ENCODE measurements at places on chromosomes 16 and 17.

DNA sequence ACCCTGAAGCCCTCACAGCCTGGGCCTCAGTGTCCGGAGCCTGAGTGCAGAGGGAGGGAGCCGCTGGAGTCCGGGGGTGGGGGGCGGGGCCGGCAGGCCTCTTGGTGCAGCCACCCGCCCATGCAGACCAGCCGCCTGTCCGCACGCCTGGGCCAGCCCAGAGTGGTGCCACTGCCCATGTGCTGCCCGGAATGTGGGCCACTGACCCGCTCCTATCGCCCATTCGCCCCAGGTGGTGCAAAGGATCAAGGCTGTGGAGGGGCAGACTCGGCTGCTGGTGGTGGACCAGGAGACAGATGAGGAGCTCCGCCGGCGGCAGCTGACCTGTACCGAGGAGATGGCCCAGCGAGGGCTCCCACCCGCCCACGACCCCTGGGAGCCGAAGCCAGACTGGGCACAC lies 2.6 kb downstream of the NHERF2 start:
- no peak for DNase-seq

- peak; percentile 58 for DNase-seq
These were observed 1.7 kb upstream of the ANKRD13B start for GRCh38 chr17:29591146-29591736.

DNA sequence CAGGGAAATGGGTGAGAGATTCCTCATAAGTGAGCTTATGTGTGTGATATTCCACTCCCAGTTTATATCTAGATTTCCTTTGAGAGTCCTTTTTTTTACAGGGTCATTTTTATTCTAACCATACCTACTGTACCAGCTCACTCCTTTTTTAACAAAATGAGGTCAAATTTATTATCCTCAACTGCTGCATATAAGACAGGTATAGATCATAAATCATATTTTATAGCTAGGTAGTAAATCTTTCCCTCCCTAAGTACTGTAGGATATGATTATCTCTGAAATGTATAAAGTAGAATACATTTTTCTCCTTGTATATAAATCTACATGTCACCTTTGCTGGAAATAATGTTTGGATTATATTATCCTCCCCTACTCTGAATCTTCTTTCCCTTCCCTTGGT lies 31.5 kb downstream of the AP2B1 start:
- no peak for DNase-seq

DNA sequence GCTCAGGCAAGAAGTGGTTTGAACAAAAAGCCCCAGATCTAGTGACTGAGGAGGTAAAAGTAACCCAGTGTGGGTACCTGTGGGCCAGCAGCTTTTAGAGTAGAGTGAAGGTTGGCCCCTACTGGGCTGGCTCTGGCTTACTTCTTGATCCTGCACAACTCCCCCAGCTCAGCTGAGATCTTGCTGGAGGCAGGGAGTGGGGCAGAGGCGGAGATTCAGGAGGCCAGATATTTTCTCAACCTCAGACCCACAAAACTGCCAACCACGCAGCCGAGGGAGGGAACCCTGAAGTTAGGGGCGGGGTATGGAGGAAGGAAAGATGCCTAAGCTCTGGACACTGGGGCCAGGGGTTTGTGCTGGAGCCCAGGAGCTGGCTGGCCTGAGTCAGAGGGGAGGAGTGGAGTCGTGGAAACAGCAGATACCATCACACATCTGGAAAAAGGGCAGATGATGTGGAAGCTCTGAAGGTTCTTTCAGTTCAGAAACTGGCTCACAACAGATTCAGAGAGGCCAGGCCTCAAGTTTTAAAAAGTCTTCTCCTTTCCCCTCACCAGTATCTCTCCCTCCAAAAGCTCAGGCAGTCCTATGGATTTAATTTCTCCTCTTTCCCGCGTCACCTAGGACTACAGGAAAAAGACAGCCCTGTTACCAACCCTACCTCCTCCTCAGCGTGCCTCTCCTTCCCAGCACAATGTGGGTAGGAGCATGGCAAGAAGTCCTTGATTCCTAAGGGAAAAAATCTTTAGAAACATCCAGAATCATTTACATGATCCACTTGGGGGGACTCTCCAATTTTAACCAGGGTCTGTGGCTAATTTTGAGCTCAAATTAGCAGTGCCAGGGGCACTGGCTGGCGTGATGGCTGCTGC lies 48.1 kb downstream of the MYO18A start:
- DNase-seq = peak; percentile 95

GRCh38 chr16:78353640-78354275 lies 254.3 kb downstream of the WWOX start:
- no peak for DNase-seq

- no peak for DNase-seq
These were observed 4.9 kb downstream of the IRX3 start for GRCh38 chr16:54281535-54282201.

- peak; percentile 27 for DNase-seq
These were observed 412 bp upstream of the ADGRG3 start for GRCh38 chr16:57667526-57668262.

DNA sequence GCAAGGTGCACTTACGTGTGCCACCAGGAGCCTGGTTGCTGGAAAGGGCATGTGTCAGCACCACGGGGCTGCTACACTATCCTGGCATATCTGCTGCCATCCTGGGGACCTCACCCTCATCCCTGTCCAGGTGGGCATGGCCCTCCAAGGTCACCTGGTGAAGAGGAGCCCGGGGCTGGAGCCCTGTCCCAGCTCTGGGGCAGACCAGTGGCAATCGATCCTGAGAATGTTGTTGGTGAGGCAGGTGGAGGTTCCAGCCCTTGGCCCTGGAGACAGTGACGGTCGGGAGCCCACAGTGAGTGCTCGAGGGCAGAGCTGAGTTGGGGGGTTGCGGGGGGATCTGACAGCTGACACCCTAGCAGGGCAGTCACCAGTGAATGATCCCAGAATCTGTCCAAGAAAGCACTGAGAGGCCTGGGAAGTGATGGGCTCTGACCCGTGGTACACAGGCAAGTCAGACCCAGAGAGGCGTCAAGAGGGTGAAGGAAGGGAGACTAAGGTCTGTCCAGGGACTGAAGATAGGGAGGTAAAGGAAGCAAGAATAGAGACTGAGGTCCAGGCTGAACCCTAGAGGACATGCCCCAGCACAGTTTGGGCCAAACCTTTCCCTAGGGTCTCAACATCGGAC lies 17.6 kb downstream of the POLR3K start:
- DNase-seq = no peak

- DNase-seq = no peak
These were observed 93.8 kb downstream of the ZDHHC7 start for GRCh38 chr16:84917492-84917891.

DNA sequence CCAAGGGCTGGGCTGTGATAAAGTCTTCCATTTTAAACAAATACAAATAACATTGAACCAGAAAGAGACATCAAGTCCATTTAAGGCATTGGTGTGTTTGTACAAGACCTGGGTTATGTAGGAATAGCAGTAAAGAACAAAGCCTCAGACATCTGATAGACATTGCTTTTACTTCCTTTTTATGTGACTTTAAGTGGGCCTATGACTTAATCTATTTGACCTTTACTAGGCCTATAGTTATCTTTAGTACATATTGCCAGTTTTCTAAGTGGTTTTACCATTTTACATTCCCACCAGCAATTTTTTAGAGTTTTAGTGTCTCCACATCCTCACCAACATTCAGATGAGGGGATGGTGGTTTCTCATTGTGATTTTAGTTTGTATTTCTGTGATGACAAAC lies 298.8 kb downstream of the ZFHX3 start:
- no peak for DNase-seq

Data from EH (cell line).